Pericardium fibroblast (primary cell): ENCODE measurements at places on chromosomes 3 and 15. TPM values are rescaled to one million over a fixed set of nuclear protein-coding genes. Genes with fewer than 3 reads are reported as not detected.

The CPLX3 gene
- not detected in 2 replicates for total RNA-seq

The ZNF385D gene
- total RNA-seq = 0.60 and 0.70 TPM in 2 replicates

The ATP13A4 gene
- total RNA-seq = 0.35 TPM in 1 of 2 replicates, not detected in the other

The HCLS1 gene
- 0.09 and 3.6 TPM in 2 replicates for total RNA-seq

The CCDC33 gene
- total RNA-seq = 1.3 TPM in 1 of 2 replicates, not detected in the other

The TYRO3 gene
- 15.4 and 24.0 TPM in 2 replicates for total RNA-seq

The MB21D2 gene
- total RNA-seq = 1.5 and 7.1 TPM in 2 replicates

The SLC28A1 gene
- not detected in 2 replicates for total RNA-seq

The ARID3B gene
- 0.23 and 0.26 TPM in 2 replicates for total RNA-seq

The SNX33 gene
- total RNA-seq = 26.6 and 37.2 TPM in 2 replicates

The FETUB gene
- total RNA-seq = not detected in 2 replicates

The FYCO1 gene
- 9.7 and 14.0 TPM in 2 replicates for total RNA-seq

The TEX55 gene
- total RNA-seq = not detected in 2 replicates

The TMEM212 gene
- total RNA-seq = not detected in 2 replicates

The C3orf80 gene
- not detected in 2 replicates for total RNA-seq

The PLA2G4E gene
- not detected in 2 replicates for total RNA-seq

The TMEM41A gene
- total RNA-seq = 10.6 and 12.8 TPM in 2 replicates

The FANCD2OS gene
- not detected in 2 replicates for total RNA-seq

The SLC22A13 gene
- not detected in 2 replicates for total RNA-seq

The ALG1L2 gene
- not detected in 2 replicates for total RNA-seq

The ST8SIA2 gene
- total RNA-seq = 0.09 TPM in 1 of 2 replicates, not detected in the other

The PATL2 gene
- total RNA-seq = not detected in 2 replicates

The GPR62 gene
- 0.17 TPM in 1 of 2 replicates, not detected in the other for total RNA-seq

The TRIM71 gene
- total RNA-seq = under 0.01 and 1.5 TPM in 2 replicates

The CCK gene
- not detected in 2 replicates for total RNA-seq

The PSMD6 gene
- total RNA-seq = 53.0 and 67.9 TPM in 2 replicates
